ENCODE measurements at places on chromosomes 5 and 9.

- DNase-seq = no peak
Measured at GRCh38 chr5:179153341-179153901, 93.2 kb downstream of the ZNF354C start.

DNA sequence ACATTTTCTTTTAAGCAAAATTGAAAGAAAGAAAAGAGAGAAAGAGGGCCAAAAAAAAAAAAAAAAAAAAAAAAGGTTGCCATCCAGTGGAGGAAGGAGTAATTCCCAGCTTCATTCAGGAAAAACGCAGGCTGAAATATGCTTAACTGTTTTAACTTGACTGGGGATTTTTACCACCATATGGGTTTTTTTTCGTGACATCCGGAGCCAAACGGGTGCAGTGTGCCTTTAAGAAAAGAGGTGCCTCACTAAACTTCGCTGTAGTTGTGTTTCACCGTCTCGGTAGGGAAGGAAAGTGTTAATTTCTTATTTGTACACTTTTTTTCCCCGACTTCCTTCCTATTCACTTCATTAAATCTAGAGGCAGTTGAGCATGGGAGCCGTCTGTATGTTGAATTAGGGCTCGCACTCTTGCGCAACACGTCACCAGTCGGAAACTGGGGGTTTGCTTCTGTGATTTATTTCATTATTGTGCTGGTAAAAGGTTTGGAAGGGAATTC, 143.0 kb downstream of the SMARCA2 start:
- DNase-seq = peak; percentile 80

DNA sequence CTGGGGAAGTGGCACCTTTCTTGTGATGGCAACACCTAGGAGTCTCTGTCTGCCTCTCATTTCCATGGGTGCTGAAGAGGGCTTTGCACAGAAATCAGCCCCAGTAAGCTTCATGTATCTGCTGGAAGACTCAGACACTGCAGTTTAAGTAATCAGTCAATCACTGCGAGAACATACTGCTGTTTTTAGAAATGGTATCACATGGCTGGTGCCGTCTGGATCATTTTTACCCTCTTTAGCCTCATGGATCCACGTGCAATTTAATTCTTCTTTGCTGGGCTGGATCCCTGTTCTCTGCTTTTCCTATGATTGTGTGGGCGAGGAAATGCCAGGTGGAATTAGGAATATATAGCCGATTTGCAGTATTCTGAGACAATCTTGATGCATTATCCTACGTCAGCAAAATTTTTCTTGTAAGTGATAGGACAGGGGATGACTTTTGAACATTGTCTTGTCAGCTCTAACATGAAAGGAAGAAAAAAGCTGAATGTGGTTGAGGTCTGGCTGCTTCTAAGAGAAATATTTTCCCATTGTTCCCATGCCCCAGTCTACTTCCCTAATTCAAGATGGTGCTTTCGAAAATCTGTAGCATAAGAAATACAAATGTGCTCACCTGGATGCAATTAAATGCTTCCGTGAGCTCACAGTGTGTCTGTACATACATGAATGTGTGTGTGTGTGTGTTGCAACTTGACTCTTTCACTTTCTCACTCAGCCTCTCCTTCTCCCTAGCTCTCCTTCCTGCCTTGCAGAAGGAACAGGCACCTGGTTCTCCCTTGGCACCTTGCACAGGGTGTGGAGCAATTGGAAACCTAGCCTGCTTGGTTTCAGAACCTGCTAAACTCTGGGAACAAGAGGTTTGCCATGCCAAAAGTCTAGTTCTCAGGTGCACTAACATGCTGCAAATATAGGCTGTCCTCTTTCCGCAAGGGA, 281.6 kb downstream of the NTRK2 start:
- no peak for DNase-seq

- no peak for DNase-seq
Measured at GRCh38 chr5:14419686-14420085, 161.9 kb upstream of the OTULINL start.

DNA sequence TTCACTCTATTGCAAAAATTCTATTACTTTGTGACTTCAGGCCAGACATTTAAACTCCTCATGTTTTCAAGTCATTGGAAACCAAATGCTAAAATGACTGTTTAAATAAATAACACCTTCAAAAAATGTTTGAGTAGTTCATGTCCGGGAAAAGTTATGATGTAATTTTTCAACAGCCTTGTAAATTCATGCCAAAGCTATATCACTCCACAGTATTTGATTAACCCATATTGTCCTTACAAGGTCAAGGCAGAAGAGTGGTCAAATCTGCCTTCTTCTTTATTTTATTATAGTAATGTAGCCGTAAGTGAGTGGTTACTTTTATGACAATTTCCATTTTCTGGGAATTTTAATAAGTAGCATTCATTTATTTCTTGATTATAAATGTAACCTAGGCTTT, 72.8 kb downstream of the ADCY2 start:
- DNase-seq = no peak

DNA sequence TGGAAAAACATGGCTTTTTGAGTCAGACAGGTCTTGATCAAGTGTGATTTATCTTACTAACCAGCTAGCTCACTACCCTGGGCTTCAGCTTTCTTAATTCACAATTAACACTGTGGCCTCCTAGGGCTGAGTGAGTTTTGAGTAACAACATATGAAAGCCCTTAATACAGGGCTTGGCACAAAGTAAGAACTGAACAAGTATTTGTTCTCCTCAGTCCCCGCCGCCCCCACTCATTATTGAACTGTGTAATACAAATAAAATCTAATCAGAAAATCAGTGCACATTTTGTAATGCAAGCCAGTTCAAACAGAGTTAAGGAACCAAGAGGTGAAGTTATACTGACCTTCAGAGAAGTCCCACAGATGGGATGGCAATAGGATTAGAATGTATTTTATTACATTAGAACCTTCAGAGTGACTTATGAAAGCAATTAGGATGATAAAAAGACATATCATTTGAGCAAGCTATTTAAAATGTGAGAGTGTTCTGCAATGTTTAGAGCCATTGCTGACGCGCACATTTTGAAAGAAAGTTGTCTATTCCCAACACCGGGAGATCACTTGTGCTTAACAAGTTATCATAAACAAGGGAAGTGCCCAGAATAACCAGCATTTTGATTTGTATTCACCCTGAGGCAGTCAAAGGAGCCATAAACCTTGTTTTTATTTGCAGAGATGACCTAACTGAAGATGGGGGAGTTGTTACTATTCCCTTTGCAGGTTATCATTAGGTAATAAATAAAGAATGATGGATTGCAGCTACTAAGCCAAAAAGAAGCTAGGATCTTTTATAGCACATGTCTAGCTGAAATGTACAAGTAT, 19.4 kb downstream of the ADAMTS16 start:
- DNase-seq = no peak

- peak; percentile 61 for DNase-seq
Measured at GRCh38 chr5:84239494-84239893, 145.2 kb downstream of the EDIL3 start.

DNA sequence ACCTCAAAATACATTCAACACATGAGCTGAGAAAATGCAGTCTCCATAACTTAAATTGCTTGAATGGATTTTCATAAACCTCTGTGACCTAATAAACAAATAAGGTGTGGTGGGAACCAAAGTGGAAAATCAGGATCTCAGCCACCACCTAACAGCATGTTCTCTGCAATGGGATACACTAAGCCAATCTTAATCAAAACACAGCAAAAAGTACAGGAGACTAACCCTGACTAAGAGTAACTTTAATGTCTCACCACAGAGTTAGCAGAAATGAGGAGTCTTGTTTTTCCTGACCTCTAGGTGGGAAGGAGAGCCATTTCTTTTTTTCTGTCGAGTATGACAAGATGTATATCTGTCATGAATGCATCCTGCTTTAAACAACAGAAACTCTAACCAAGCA, 48.5 kb downstream of the PLK2 start:
- no peak for DNase-seq

DNA sequence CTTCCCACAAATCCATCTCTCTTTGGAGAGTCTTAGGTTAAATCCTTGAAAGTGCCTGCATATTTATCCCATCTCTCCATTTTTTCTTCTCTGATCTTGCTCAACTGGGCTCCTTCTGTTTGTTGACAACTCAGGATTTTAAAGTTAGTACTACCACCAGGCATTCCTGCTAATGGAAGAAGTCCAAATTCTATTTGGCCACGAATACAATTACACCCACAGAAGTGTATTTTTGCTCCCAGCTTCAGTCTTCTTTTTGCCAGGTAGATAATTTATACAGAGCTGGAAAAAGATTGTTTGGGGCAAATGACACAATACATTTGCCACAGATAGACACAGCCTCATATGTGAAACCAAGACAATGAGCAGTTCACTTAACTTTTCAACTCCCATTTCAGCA, 74.8 kb downstream of the CETN3 start:
- no peak for DNase-seq

GRCh38 chr5:157687198-157687554, 15.8 kb downstream of the C5orf52 start:
- DNase-seq = no peak

DNA sequence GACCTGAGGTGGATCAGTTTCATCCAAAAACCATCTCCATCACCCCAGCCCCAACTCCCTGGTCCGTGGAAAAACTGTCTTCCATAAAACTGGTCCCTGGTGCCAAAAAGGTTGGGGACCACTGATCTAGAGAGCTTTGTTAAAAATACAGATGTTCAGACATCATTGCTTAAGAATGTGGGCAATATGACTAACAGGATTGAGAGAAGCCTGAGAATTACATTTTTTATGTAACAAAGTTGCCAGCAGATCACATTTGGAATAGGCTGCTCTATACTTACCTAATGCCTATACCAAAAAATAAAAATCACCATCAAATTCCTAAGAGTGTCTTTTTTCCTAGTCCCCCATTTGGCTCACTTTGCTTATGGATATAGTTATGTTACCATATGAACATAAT, 143.3 kb downstream of the RAPGEF6 start:
- peak; percentile 40 for DNase-seq

DNA sequence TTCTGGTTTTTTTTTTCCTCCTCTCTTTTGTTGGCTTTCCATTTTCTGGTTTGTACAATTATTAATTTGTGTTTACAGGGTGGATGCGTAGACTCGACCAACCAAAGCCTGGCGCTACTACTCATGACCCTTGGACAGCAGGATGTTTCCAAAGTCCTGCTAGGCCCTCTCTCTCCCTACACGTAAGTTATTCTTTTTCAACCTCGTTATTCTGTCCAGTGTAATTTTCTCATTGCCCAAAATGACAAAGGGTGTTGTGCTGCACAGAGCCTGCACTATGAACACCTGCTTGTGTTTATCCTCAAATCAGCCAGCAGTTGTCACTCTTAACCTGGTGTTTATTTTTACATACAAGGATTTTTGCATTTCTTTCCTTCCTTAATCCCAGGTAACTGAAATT, 56.6 kb downstream of the RCL1 start:
- DNase-seq = no peak

DNA sequence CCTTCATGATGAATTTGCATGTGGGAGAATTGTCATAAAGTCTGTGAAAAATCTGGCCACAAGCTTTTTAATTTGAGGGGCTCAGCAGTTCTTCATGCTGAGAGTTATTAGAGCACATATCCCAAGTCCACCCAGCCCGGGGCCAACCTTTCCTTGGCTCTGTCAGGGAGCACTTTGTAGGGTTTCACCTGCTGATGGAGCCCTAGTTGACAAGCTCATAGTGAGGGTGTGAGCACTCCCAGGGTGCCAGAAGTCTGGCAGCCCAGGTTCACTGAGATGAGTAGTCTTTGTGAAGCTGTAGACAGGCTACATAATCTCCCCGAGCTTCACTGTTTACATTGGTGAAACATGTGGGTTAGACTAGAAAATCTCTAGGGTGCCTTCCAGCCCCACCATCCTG, 97.2 kb upstream of the NREP start:
- DNase-seq = no peak

DNA sequence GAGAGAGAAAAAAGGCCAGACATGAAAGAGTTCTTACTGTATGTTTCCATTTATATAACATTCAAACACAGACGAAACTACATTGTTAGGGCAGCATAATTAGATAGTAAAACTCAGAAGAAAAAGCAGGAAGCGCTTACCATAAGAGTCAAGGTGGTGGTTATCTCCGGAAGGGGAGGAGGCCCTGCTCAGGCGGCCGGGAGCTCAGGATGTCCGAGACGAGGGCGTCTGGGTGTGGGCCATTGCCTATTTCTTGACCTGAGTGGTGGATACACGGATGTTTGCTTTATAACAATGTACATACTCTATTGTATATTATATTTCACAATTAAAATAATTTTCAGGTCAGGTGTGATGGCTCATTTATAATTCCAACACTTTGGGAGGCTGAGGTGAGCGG, 80.9 kb upstream of the COL5A1 start:
- no peak for DNase-seq

DNA sequence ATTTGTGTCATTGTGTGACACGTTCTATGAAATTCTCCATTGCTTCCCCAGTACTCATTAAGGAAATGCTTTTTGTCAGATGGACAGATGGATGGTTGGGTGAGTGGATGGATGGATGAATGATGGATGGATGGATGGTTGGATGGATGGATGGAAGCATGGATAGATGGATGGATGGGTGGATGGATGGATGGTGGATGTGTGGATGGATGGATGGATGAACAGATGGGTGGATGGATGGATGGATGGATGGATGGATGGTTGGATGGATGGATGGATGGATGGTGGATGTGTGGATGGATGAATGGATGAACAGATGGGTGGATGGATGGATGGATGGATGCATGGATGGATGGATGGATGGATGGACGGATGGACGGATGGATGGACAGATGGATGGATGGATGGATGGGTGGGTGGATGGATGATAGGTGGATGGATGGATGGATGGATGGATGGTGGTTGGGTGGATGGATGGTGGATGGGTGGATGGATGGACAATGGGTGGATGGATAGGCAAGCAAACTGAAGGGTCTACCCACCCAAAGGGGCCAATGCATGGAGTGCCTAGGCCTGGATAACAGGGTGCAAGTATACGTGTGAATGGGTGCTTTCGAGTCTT, 24.0 kb upstream of the GTF3C5 start:
- DNase-seq = no peak

GRCh38 chr5:127599320-127599719, 49.6 kb upstream of the CTXN3 start:
- DNase-seq = no peak

- DNase-seq = no peak
Measured at GRCh38 chr9:33676746-33677505, 118.4 kb upstream of the PRSS3 start.

- DNase-seq = peak; percentile 100
Measured at GRCh38 chr9:82021198-82021597, 32.6 kb downstream of the SPATA31D1 start.

- DNase-seq = no peak
Measured at GRCh38 chr9:121717141-121717991, 65.9 kb downstream of the DAB2IP start.

Measured in fibroblast of mammary gland (primary cell).